Nephron progenitor cell (in vitro differentiated cells): ENCODE measurements at places on chromosomes 7 and 10.

DNA sequence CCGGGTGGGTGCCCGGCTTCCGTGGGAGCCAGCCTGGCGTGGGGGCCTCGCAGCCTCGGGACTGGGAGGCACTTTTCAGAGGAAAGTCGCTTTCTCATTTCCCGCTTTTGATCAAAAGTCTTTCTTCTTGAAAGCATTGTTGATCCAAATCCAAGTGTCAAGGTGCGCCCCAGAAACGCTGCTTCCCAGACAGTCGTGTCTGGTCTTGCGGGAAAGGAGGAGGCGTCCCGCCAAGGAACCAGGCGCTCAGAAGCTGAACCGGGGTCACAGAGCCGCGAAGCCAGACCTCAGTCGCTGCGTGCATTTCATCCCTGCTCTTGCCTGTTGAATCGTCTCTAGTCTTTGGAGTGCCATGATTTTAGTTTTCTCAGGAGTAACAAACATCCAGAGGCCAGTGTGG, 1.1 kb upstream of the BNIP3 start:
- DNase-seq = no peak

- no peak for DNase-seq
These were observed 145.2 kb upstream of the PFKP start for GRCh38 chr10:2921956-2922680.

- no peak for DNase-seq
These were observed 456 bp upstream of the DLD start for GRCh38 chr7:107890493-107890961.

GRCh38 chr7:235576-236395, 43.4 kb downstream of the FAM20C start:
- DNase-seq = no peak

GRCh38 chr7:107312418-107312817, 143.6 kb downstream of the HBP1 start:
- DNase-seq = no peak

GRCh38 chr10:123930340-123931001, 38.9 kb upstream of the CPXM2 start:
- DNase-seq = no peak

DNA sequence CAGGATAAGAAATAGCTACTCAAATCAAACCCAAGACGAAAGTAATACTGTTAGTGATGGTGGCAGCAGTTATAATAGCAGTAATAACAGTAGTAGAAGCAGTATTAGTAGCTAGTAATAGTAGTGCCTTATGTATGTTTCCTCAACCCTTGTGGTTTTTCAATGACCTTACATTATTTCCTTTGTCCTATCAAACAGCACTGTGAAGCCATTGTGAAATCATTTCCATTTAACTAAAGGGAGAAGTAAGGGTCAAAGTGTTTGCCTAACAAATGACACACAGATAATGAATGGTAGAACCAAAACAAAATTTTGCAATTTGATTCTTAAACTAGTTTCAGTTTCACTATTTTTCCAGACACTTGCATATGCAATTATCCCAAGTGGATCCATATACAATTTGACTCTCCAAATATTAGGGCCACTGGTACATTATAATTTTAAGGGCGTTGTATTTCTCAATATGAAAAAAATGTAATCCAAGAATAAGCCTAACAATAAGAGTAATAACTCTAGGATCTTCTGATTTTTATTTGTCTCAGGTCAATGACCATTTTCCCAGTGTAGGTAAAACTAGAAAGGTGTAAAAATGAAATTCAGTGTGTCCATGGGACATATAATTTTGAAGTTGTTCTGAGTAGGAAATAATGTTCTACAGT, 33.7 kb upstream of the TMEM26 start:
- DNase-seq = no peak

DNA sequence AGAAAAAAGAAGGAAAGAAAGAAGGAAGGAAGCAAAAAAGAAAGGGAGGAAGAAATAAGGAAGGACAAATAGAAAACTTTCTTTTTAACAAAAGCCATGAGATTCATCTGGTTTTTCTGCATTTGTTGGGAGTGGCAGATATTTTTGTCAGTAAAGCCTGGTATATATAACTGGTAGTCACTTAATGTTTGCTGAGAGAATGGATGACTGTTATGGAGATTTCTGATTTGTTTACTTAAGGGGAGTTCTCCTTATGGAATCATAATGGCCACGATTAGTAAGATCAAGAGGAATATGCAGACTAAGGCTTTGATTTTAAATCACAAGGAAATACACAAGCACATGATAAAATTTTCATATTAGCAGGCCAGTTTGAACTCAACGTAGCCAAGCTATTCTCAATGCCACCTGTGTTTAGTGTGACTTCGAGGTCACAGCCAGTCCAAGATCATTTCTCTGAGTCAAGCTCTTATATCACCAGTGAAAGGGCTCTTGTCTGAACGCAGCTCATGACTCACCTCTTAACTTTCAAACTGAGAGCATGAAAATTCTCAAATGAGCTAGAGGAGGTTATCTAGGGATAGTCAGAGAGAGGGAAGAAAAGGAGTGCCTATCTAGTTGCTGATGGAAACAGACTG, 445.1 kb upstream of the ZMIZ1 start:
- no peak for DNase-seq

DNA sequence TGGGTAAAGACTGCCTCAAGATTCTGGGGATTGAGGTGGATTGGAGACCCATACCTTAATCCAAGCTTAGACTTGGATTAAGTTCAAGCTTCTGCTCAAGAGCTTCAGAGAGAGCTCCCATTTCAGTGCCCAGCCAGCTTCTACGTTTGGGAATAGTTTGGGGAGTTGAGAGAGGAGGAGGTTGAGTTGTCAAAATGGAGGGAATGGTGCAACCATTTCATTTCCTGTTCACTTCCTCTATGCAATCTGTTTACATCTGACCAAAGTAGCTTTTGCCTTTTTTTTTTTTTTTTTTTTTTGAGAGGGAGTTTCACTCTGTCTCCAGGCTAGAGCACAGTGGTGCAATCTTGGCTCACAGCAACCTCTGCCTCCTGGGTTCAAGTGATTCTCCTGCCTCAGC, 65.8 kb downstream of the ENTPD1 start:
- DNase-seq = no peak

GRCh38 chr10:103598654-103599115, 105.2 kb downstream of the NEURL1 start:
- peak; percentile 72 for DNase-seq

- no peak for DNase-seq
These were observed 200.3 kb downstream of the GALNT17 start for GRCh38 chr7:71332207-71332606.

GRCh38 chr10:109893386-109893785, 29.9 kb downstream of the XPNPEP1 start:
- no peak for DNase-seq

DNA sequence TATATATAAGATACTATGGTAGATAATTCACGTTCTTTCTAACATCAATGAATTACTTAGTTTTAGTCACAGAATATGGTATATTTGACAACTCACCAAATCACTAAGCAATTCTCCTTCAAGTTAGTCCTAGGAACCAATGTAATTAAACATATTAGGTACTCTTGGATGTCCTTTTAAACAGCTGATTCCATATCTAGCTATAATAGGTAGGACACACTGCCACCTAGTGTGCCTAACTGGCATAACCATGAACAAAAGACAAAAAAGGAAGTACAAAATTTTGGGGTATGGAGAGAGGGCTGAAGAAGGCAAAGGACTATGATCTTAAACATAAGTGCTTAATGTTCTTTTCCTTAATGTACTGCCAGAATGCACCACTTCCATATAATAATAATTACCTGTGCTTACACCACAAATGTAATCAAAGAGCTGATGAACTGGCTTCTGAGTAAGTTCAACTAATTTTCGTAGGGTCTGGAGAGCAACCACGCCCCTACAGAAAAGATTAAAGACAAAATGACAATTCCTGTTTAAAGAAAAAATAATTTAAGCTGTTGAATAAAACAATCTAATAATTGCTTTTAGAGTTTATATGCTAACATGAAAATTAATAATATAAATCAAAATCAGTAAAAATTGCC, 28.7 kb downstream of the PNPLA8 start:
- DNase-seq = peak; percentile 55

DNA sequence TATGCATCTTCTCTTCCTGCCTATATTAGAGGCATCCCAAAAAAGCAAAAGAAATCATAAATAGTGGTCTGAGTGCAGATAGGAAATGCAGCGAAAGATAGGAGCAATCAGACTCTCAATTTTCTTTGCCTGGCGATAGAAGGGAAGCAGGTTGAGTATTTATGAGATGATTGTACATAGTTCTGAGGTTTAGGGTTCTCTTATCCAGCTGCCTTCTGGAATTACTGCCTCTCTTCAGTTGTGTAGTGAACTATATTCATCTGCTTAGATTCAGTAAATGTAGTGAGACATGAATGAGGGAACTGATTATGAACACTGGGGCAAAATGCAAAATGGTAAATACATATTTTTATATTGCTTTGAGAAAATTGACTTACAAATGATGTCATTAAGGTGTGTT, 93.0 kb upstream of the CYP26C1 start:
- no peak for DNase-seq

DNA sequence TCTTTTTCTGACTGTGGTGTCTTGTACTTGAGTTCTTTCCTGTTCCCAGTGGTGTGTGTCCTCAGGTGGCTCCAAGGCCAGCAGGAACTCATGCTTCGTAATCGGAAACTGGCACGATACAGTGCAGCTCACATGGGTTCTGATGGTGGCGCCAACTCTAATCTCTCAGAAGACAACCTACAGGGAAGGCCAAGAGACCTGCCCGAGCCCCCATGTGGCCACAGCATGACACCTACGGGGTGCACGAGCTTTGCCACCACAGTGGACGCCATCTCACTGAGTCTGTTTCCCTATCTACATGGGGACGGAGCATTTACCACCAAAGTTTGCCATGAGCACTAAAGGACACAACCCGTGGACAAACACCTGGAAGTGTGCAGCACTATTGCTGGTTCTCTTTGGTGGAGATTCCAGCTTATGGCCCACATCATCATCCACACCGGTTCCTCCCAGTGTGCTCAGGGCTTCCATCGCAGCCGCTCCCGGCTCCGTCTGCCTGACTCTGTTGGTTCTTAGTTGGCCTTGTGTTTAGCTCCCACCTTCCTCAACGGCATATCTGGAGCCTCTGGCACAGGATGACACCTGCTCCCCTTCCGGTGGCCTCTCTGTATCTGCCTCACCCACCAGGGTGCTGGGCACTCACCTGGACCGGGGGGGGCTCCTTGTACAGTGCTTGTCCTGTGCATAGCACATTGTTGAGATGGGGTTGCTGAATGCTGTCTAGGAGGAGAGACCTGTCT, 586.6 kb upstream of the MKI67 start:
- DNase-seq = no peak

GRCh38 chr7:134414109-134414508, 44.8 kb downstream of the AKR1B1 start:
- no peak for DNase-seq

GRCh38 chr7:7858559-7858958, 110.0 kb upstream of the GLCCI1 start:
- no peak for DNase-seq

DNA sequence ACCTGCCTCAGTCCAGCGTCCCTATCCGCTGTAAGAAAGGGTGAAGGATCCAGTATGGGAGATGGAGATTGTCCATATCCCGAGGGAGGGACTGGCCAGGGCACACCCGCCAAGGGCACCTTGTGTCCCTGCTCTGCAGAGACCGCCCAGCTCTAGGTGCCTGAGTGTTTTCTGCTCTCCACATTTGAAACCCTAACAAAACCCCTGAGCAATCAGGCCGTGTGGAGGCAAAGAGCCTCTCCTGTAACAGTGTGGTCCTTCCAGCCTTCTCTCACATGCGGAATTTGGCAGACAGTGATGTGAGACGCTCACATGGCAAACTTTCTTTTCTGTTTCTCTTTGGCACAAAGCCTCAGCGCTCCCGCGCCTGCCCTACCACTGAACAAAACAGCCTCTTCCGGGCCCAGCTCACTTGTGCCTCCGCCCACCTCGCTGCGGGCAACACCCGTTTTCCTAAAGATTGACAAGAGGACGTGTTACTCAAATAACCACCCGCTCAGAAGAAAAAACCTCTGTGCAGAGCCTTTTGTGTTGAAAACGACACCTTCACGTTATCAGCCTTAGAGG, 514.8 kb downstream of the DNAJB6 start:
- peak; percentile 37 for DNase-seq

- DNase-seq = no peak
These were observed 174.8 kb downstream of the ELMO1 start for GRCh38 chr7:37273891-37274290.

DNA sequence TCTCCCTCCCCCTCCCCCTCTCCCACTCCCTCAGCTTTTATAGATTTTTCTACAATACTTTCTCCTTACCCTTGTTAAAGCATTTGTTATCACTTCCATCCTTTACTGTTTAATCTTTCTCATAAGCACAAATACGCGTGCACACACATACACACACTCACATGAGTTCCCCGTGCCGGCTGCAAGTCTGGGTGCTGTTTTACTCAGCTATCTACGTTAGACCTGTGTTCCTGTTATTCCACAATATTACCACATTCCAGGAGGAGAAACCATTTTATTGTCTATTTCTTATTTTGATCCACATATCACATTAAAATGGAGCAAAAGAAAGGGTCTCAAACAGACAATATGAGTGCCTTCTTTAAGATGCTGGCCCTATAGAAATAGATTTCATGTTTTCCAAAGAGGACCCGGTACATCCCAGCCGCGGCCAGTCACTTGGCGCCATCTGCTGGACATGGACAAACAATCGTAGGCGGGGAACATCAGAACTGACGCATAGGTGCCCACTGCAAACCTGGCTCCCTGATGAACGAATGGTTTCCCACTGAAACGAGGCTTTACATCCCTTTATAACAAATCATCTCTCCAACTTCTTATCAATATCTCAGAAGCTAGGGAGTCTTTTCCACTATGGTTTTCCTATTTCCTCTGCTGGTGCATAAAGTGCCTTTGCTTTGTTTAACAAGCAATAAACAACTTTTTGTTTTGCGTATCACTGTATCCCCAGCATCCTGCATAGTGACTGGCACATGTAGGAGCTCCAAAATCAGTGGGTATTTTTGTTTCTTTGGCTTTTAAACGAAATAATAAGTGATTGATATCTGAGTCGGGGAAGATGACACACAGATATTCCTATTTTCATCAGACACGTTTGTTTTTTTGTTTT, 25.2 kb upstream of the OPTN start:
- DNase-seq = peak; percentile 82

GRCh38 chr10:109958059-109958458, 34.7 kb upstream of the XPNPEP1 start:
- DNase-seq = no peak

DNA sequence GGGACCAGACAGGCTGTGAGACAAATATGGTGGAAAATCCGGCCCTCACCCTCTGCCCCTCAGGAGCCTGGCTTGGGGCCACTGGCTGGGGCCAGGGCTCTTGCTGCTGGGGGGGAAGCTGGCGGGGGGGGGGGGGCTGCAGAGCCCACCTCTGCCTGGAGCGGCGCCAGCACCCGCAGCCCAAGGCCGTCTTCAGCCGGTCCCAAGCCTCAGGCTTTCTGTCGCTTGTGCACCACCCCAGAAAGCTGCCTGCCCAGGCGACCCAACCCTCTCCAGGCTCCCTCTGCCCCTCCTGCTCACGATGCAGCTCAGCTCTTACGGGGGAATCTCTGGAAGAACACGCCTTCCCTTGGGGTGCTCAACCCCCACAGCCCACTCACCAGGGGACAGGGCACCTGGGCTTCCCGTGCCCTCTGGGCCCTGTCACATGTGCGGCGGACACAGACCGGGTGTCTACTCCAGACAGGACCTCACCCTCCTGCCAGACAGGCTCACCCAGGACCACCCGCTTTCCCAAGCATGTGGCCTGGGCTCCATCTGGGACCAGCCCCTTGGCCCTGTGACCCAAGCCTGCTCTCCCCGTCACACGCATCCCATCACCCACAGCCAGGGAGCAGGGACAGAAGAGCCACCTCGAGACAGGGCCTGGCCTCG, 43.9 kb downstream of the DPYSL4 start:
- no peak for DNase-seq

GRCh38 chr10:99456207-99456930, 25.9 kb upstream of the GOT1 start:
- no peak for DNase-seq
